ENCODE measurements at places on chromosomes 7 and 10. TPM values are rescaled to one million over a fixed set of nuclear protein-coding genes. Genes with fewer than 3 reads are reported as not detected.

GRCh38 chr7:99631295-99632109 is 14.8 kb downstream of the ZSCAN25 start:
- peak; percentile 66 for DNase-seq

The COL17A1 gene
- total RNA-seq = 0.89 TPM

DNA sequence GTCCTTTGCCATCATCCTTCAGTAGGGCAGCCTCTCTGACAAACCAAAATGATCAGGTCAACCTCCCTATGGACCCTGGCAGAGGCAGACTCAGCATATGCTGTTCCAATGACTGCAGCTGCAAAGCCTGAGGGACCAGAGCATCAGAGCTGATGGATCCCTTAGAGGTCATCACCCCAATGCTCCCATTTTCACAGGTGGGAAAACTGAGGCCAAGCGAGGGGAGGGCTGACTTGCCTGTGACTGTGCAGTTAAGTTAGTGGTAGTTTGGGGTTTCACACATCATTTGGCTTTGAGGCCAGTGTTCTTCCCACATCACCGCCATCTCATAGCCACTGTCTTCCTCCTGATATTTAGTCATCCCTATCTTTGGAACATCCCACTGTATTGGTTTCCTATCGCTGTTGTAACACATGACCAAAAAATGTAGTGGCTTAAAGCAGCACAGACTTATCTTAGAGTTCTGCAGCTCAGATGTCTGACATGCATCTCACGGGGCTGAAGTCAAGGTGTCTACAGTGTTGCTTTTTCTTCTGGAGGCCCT is 69.3 kb upstream of the PDZD8 start:
- DNase-seq = peak; percentile 46

- no peak for DNase-seq
Measured at GRCh38 chr10:132924046-132924952, 18.1 kb downstream of the CFAP46 start.

DNA sequence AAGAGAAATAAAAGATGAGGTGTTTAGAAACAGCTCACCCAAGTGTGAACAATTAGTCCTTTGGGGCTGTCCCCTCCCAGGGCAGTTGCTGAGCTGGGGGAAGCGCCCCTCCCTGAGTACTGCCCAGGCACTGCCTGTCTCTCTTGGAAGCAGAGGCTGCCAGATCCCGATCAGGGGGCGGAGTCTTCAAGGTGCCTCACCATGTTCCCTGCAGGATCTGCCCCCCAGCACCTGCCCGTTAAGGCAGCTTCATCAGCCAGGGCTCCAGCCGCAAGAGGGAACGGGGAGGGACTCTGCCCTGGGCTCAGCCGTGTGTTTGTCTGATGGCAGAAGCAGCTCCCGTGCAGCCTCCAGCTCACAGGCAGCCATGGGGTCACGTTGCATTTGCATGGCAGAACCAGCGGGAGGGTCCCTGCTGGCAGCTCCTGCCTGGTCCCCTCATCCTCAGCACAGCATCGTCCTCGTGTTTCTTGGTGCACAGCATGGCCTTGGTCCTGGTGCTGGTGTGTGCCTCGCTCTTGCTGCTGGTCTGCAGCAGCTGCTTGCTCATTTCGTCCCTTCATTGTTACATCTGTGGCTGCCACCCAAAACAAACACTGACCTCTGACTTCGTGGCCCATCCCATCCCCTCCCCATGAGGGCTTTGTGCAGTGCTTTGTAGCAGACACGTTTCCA is 10.7 kb upstream of the DPYSL4 start:
- no peak for DNase-seq

GRCh38 chr7:77644774-77645173 is 51.5 kb upstream of the RSBN1L start:
- DNase-seq = no peak

GRCh38 chr10:110410329-110411046 is 87.2 kb upstream of the DUSP5 start:
- peak; percentile 98 for DNase-seq

DNA sequence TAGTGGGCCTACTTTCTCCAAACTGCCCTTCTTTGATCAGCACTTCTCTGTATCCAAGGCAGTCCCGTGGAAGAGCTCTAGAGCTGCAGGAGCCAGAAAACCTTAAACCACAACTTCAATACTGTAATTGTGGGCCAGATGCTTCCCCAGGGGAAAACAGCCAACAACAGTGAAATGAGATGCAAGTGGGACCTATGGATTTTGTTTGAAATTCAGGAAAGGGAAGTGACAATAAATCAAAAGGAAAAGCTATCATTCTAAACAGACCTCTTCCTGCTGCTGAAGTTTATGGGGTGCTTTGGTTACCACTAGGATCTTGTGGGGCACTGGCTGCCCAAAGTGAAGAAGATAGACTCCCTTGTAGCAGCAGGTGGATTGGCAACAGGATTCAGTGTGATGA is 1031.7 kb downstream of the LRMDA start:
- no peak for DNase-seq

GRCh38 chr10:113965077-113965476 is 78.6 kb upstream of the ADRB1 start:
- DNase-seq = no peak

DNA sequence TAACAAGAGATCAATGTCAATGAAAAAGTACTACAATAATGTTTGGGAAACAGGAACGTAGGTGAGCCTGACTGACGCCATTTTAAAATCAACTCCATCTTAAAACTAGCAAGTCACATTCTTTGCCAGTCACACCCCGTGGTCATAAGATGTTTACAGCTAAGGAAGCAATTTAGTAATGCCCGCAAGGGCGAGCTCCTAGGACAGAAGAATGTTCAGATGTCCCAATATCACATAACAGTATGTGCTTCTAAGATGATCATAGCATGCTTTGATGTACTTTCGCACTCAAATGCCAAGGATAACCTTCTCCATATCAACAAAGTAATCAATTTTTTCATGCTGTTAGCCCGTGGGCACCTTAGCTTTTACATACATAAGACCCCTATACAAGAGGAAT is 113.8 kb upstream of the EGFR start:
- DNase-seq = peak; percentile 16

DNA sequence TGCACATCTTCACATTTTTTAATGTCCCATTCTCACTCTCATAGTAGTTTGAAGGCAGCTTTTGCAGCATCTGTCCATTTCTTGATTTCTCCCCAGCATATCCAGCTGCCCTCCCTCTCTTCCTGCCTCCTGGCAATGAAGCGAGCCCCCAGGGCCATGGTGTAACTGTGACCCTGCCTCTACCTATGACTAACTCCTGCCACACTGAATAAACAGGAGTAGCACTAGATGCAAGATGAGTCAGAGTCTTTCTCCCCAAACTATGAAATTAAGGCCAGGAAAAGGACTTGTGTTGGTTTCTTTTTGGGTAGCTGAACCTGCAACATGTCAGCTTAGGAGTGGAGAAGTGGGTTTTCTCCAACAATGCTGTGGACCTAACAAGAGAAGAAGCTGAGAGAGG is 329.0 kb downstream of the RNLS start:
- DNase-seq = peak; percentile 96

The PTPN20 gene
- 9.5 TPM for total RNA-seq

DNA sequence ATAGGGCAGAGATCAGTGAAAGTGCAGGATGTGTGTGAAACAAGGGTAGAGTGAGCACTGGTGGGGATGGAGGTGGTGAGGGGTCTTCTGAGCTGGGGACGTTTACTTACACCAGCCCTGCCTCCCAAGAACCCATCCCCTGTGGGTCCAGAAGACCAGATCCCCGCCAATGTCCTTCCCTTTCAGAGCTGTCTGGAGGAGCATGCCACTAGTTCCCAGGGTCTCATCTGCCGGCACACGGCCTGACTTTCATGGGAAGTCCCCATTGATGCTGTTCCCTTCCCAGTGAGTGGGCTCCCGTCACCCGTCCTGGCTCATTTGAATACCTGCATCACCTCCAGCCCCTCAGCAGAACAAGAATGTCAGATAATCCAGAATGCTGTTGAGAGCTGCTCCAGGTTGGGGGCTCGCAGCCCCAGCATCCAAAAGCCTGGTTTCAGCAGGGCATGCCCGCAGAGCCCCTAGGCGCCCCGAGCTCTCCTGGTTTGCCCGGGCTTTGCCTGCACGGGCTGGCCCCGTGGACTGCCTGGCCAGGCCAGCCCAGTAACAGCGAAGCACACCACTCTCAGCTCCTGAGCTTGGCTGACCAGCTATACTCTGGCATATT is 246.7 kb downstream of the MGMT start:
- no peak for DNase-seq

The IKZF1 gene
- total RNA-seq = 2.4 TPM

GRCh38 chr10:614790-615582 is 74.5 kb downstream of the DIP2C start:
- DNase-seq = no peak

GRCh38 chr10:5654218-5654755 is 12.1 kb downstream of the ASB13 start:
- DNase-seq = no peak

- DNase-seq = no peak
Measured at GRCh38 chr7:38171623-38172391, 6.2 kb upstream of the STARD3NL start.

DNA sequence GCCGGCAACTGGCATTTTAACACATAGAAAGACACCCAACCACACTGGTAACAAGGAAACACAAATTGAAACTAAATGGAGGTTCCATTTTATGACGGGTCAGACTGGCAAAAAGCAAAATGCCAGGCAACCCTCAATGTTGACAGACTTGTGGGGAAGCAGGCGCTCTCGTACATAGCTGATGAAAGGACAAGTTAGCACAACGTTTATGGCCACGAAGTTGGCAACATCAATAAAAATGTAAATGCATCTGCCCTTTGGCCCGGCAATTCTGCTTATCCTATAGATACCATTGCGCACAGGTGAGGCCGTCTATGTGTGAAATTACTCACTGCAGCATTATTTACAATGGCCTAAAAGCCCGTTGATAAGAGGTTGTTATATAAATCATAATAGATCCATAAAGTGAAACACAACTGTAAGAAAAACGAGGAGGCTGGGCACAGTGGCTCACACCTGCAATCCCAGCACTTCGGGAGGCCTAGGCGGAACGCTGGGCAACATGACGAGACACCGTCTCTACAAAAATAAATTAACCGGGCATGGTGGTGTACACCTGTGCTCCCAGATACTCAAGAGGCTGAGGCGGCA is 39.8 kb downstream of the FOXL3 start:
- no peak for DNase-seq

DNA sequence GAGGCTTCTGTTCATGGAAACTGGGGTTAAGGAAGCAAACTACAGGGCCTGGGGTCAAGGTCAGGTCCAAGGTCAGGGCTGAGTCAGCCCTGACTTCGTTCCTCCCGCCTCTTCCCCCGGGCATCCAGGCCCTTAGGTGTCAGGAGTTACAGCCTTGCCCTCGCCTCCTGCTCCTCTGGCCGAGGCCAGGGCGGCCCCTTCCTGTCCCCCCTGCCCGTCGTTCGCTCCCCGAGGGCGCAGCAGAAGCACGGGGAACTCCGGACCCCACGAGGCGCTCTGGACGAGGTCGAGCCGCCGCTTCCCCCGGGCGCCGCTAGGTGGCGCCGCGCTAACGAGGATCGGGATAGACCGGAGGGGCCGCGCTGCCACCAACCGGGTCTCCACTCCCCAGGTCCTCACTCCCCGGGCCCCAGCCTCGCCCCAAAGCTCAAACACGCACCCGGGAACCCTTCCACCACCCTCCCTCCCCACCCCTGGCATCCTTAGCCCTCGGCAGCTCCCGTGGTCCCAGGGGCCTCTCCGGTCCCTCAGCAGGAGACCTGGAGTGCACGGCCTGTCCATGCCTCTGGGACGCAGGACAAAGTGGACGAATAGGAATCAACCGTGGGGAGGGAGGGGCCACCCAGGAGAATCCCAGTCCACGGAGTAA is 59.2 kb upstream of the MYL10 start:
- peak; percentile 12 for DNase-seq

DNA sequence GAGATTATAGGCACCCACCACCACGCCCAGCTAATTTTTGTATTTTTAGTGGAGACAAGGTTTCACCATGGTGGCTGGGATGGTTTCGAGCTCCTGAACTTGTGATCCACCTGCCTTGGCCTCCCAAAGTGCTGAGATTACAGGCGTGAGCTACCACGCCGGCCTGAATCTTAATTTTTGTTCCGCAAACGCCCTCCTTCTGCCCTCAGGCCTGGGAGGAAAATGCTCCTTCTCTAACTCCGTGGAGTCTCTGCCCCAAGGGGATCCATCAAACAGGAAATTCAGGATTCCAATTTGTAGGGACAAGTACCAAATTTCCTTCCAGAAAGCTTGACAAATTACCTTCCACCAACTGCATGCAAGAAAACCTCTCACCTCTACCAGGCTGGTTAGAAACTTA is 43.2 kb downstream of the RBAK start:
- no peak for DNase-seq

DNA sequence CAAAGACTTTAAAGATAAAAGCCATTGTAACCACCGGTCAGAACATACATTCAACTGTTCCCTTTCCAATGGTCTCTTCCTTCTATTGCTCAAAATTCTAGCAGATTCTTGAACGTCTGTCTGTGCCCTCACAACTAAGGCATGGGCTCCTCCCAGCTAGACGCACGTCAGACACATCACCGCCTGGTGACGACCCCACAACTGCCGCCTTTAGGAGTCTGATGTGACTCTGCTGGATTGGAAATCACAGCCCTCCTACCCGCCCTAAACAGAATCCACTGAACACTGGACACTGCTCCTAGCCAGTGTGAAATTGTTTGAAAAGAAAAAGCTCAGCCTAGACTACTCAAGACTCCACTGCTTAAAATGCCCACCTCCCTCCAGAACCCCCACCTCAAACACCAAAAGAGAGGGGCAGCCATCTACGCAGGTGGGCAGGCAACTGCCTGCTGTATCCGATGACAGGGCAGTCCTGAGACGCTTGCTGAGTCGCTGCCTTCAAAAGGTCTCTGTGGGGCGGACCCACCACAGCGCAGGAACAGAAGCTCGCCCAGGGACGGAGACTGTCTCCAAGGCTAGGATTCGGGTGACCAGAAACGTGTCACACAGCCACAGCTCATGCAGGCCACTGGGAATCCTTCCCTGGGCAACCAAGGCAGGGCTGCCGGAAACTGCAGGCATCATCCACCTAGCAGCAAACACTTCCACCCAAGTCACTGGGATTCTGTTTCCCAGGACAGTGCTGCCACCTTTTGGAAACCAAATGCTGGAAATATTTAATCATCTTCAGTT is 34.7 kb downstream of the GSDME start:
- no peak for DNase-seq

The GPNMB gene
- 120 TPM for total RNA-seq

- DNase-seq = no peak
Measured at GRCh38 chr7:42924223-42924838, 7.6 kb downstream of the PSMA2 start.

GRCh38 chr10:110648692-110649346 is 4.7 kb downstream of the RBM20 start:
- peak; percentile 34 for DNase-seq

GRCh38 chr10:106716381-106716780 is 448.1 kb downstream of the SORCS1 start:
- DNase-seq = peak; percentile 32

The CABCOCO1 gene
- 2.5 TPM for total RNA-seq

GRCh38 chr10:31581741-31582323 is 262.8 kb downstream of the ZEB1 start:
- DNase-seq = no peak
